Anterior cingulate cortex (tissue), 58 donors: ENCODE measurements at places on chromosomes 1 and 21.

- no peak for DNase-seq
Measured at GRCh38 chr1:226938903-226939437, 1.1 kb upstream of the COQ8A start.

- no peak for DNase-seq
Measured at GRCh38 chr1:78170859-78171258, 125.1 kb downstream of the GIPC2 start.

GRCh38 chr1:46806196-46807020, 7.6 kb downstream of the CYP4B1 start:
- no peak for DNase-seq

DNA sequence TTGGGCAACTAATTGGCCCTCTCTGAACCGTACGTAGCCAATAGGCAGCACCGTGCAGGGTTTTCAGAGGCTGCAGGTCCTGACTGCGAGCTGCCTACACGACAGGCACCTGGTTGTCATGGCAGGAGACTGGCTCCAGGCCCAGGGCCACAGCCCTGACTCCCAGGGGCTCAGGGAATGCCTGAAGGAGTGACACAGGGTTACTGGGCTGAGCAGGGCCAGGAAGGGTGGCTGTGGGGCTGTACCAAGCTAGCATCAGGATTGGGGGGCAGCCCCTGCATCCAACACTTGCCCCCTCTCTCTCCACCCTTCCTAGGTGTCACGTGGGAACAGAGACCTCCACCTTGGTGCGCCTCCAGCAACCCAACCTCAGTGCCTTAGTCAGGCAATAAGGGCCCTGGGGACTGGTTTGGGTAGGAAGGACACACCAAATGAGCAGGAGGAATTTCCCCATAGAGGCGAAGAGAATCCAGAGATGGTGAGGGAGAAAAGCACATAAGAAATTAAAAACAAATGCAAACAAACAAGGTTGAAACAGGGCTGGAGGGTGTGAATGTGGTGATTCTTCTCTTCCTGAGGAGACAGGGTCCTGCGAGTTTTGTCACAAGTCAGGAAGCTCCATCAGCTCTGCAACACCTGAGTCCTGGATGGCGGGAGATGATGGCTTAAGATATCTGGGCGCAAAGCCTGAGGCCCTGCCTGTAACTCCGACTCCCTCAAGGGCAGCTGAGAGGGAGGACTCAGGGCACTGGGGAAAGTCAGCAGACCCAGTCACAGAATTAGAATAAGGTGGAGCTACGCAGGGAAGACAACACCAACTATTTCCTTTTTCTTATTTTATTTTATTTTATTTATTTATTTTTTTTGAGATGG, 19.7 kb upstream of the RNU1-4 start:
- DNase-seq: no peak

- DNase-seq: no peak
Measured at GRCh38 chr21:41361786-41362604, at the start of gene MX2. MX2 (plus strand) TSS chr21:41362027; CDS start chr21:41376907, 14,880 bp downstream.

DNA sequence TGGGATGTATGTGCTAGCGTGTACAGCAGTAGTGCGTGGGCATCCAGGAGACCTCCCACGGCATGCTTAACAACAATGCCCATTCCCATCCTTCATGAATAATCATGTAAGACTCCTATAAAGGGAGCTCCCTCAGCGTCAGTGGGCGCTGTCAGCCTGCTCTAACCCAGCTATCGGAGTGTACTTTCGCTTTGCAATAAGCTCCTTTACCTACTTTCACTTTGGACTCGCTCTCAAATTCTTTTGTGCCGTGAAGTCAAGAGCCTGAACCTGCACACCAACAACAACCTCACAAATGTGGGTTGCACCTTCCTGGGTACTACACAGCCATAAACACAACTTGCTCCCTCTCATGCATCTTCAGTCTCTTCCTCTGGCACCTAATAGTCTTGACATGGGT, 114.8 kb upstream of the PAXBP1 start:
- no peak for DNase-seq
